ENCODE measurements at places on chromosomes 5 and 9.
A peak's percentile ranks its signal among the peaks of the same experiment; 100 is the strongest.

- peak; percentile 20 for DNase-seq
Measured at GRCh38 chr5:74352256-74352655, 288.3 kb downstream of the ENC1 start.

DNA sequence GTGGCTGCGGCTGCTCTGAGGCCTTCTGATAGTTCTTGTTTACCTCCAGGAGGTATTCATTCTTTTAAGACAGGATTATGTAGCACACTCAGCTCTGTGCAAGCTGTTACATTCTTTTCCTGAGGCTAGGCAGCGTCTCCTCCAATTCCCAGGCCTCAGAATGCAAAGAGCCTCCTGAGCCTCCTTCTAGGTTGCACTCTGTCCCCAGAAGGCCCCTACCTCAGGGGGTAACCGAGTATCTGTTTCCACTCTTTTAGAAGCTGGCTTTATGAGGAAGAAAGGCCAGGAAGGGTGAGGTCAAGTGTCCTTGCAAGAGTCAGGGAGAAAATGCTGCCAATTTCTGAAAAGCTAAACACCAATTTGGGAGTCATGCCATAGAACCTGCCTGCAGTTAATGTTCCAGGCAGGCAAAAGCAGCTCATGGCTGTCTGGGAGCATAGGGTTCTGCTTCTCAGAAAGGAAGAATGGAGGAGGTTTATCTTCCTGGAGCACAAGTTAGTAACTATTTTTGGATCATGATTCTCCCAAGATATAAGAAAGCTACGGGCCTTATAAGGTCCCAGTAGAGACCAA is 178.9 kb downstream of the SEMA6A start:
- no peak for DNase-seq

DNA sequence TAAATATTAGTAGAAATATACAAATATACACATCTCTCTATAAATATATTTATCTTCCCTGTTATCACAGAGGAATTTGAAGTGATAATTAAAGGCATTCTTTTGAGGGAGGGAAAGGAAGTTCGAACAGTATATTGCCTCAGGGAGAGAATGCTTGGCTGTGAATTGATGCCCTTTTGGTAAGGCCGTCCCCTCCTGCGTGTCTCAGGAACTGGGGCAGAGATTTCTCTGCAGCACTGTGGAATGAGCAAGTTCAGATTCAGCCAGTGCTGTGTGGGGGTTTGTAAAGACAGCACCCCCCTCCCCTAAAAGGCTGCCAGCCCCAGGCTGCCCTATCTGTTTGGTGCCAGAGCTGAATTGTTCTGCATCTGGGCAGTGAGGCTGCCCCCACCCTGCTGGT is 42.0 kb downstream of the UBE2QL1 start:
- no peak for DNase-seq

DNA sequence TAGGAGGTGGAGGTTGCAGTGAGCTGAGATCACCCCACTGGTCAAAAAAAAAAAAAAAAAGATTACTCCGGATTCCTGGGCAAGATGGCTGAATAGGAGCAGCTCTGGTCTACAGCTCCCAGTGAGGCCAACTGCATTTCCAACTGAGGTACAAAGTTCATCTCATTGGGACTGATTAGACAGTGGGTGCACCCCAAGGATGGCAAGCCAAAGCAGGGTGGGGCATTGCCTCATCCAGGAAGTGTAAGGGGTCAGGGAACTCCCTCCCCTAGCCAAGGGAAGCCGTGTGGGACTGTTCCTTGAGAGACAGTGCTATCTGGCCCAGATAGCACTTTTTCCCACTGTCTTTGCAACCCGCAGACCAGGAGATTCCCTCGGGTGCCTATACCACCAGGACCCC is 70.7 kb downstream of the CARTPT start:
- no peak for DNase-seq

- DNase-seq = no peak
Measured at GRCh38 chr9:78934880-78935279, 636.9 kb upstream of the TLE4 start.

- DNase-seq = no peak
Measured at GRCh38 chr5:139709582-139710318, 61.6 kb downstream of the CXXC5 start.

GRCh38 chr5:95617057-95617456 is 2.8 kb upstream of the GPR150 start:
- DNase-seq = no peak

DNA sequence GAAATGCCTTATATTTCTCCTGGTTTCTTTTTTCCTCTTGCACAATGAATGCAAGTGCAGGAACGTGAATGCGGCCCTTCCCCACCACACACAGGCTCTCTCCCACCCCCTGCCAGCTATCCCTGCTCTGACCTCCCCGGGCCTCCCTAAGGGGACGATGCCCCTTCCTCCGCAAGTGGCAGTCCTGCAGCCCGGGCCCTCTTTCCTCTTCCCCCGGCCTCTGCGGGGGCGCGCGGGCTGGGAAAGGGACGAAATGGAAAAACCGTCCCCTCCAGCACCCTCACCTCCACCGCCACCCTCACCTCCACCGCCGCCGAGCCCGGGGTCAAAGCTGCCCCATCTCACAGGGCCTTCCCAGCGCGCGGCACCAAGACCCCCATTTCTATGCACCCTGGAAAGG is 44.7 kb downstream of the GAS1 start:
- DNase-seq = no peak
